Esophagus mucosa (tissue), 1 donor: ENCODE measurements at places on chromosomes 1 and 21.

- ATAC-seq, result no peak
These were observed 14.9 kb downstream of the PRDM2 start for GRCh38 chr1:13714851-13715250.

GRCh38 chr21:45511661-45512431 is 30.4 kb downstream of the SLC19A1 start:
- no peak for ATAC-seq

DNA sequence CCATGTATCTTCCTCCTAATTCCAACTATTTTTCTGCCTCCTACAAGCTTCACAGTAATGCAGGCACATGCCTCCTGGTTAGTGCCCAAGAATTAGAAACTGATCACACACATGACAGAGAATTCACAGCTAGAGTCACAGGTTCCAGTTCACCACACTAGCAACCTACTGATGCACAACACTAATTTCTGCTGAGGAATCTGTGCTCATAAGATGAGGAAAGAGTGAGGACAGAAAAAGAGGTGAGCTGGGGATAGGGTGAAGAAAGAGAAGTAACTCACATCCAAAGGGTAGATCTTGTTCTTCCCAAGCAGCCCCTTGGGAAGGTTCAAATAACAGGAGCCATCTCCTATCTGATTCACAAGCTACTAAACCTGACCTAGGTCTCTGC is 61.3 kb downstream of the PUM1 start:
- ATAC-seq, result no peak

GRCh38 chr21:38825921-38826320 is 20.2 kb downstream of the ETS2 start:
- no peak for ATAC-seq

DNA sequence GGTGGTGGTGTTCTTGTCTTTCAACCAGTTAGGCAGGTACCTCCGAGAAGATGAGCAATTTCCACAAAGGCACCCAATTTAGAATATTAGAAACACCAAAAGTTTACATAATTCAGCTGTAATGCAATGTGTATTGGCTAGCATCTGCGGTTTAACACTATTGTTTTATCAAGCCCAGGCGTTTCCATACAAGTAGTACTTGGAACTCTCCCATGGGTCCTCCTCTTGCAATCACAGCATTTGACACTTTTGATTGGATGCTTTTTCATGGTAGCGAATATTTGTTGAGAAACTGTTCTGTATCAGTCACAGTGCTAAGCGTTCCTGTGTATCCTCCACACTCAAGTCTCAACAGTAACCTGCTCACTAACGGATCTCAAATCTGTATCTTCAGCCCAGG is 20.1 kb upstream of the MAP1LC3C start:
- ATAC-seq, result peak; percentile 52

- no peak for ATAC-seq
These were observed 43.4 kb downstream of the PKP1 start for GRCh38 chr1:201326710-201327109.

DNA sequence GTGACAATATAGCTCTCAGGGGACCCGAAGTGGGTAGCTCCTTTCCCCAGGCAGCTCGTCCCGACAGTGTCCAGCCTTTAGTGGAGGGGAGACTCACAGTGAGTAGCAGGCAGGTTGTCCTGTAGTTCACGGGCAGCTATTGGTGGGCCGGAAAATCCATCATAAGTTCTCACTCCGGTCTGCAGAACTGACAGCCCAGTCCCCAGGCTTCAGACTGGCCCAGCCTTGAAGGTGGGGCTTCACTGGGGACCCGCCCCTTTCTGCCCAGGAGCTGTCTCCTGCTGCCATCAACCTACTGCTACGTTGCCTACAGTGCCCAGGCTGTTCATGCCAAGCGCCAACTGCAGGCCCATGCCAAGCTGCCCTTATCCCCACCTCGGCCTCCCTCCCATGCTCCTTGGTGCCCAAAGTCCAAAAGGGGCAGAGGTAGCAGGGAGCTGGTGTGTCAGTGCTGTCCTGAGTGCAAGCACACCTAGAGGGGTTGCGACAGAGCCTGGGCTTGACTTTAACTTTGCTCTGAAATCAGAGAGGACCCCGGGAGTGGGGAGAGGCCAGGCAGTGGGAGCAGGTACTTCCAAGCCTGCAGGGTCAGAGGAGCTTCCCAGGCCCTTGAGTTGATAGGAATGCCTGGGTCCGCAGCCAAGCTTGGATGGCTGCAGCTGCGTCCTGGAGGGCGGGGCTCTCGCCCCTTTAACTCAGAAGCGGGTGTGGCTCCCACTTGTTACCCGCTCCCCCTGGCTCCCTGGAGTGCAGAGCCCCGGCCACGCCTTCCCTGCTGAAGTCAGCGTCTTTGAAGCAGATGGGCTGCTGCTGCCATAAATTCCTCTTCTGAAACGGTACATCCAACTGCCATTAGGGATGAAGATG is 1144.3 kb upstream of the NCAM2 start:
- ATAC-seq, result no peak

GRCh38 chr1:201578008-201578888 is 39.3 kb downstream of the NAV1 start:
- ATAC-seq, result no peak

GRCh38 chr1:219669042-219669441 is 56.1 kb upstream of the ZC3H11B start:
- ATAC-seq, result no peak

DNA sequence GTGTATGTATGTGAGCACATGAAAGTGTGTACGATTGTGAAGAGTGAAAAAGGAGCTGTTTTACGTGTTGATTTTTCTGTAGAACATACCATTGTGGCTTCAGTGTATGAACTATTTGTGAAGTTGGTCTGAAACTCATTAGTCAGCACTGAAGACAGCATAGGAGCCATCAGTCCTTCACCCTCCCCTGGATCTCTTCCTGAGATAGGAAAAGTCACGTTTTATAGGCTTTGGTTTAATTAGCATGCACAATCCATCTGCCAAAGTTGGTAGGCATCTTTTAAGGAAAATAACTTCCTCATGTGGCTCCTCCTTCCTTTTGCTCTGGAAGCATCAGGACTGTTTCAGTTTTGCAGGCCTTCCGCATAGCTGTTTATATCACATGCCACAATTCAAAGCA is 1.4 kb upstream of the RABIF start:
- ATAC-seq, result no peak

DNA sequence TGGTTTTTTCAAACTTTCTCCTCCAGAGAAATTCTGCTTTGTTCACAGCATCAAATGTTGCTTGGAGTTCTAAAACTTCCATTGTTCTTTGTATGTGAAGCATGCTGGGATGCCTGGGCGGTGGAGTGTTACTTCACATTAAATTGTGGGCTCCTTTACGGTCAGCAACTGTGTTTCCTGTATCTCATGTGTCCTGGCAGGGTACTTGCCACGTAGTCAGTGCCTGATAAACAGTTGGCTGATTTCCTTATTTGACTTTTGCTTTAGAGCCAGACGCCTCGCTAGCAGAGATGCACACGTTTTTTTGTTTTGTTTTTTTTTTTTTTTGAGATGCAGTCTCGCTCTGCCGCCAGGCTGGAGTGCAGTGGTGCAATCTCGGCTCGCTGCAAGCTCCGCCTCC is 96.7 kb downstream of the UCK2 start:
- ATAC-seq, result no peak

DNA sequence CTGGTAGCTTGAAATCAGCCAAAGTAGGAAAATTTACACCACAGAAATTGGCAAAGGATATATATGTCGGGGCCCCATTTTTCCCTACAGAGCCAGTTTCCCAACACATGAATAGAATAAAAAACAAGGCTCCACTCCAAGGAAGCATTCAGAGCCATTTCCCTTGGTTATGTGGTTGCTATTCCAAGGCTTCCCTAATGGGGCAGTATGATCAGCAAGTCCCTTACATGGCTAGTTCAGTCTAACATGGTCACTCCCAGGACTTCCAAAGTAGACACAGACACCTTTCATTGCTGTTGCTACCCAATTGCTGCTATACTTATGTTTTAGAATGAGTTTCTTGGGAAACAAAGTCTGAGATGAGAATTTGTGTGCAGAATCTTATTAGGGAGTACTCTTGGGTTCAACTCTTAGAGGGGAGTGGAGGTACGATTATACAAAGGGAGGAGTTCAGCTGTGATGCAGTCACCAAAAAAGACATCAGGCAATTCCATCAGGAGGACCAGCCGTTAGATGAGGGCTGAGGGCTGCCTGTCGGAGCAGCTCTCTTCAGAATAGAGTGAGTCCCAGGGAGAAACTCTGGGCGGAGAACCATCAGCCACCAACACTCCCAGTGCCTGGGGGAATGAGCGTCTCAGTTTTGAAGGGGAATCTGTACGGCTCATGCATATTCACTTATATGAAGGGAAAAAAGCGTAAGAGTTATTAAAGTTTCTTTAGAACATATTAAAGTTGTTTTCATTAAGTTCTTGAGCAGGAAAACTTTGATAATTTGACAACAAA is 92.9 kb downstream of the C21orf91 start:
- ATAC-seq, result no peak

DNA sequence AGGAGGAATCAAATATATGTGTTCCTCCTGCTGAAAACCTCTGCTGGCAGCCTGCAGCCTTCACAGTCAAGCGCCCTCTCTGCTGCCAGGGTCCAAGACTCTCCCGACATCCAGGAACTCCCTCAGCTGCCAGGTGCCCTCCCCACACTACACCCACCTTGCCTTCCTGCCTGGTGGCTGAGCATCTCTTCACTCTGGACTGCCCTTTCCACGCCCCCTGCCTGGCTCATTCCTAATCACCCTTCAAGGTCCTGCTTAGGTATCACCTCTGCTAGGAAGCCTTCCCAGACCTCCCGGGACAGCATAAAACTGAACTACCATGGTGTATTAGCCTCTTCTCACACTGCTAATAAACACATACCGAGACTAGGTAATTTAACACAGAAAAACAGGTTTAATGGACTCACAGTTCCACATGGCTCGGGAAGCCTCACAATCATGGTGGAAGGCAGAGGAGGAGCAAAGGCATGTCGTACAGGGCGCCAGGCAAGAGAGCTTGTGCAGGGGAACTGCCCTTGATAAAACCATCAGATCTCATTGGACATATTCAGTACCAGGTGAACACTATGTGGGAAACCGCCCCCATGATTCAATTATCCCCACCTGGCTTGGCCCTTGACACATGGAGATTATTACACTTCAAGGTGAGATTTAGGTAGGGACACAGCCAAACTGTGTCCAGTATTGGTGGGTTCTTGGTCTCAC is 15.3 kb downstream of the LDLRAD1 start:
- no peak for ATAC-seq

DNA sequence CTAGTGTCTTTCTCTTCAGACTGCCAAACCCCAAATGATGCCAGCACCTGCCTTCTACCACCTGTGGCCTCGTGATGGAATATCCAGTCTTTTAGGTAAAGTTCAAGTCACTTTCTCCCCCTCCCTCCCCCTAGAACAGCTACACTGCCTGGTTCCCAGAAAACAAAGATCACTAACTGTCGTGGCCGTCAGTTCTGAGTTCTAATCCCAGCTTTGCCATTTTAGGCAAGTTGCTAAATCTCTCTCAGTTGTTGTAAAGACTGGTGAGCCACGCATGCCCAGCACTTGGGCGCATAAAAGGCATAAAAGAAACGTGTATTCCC is 648 bp upstream of the TRAPPC3 start:
- ATAC-seq, result no peak

DNA sequence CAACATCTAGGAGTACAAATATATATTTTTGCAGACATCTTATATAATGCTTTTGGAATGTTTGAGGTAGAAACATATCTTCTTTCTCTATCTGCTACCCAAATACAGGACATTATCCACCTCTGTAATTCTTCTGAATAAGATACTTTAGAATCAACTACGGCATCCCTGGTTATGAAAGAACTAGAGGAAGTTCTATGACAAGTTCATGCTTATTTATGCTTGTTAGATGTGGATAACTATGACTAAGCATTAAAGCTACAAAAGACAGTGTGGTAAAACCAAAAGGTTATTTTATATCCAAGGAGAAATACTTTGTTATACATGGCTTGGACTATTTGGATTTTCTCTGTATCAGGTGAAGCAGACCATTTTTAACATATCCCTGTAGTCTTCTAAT is 894.0 kb downstream of the KCNT2 start:
- peak; percentile 67 for ATAC-seq

- no peak for ATAC-seq
These were observed 182.0 kb downstream of the PLPP3 start for GRCh38 chr1:56397409-56397808.

- no peak for ATAC-seq
These were observed 172.8 kb upstream of the IRF2BP2 start for GRCh38 chr1:234782791-234783190.

- no peak for ATAC-seq
These were observed 56.9 kb downstream of the FHAD1 start for GRCh38 chr1:15303935-15304334.
